Stimulated activated CD8-positive, alpha-beta memory T cell treated with anti-CD3 and anti-CD28 coated beads, Interleukin-4, amount 100 ng/mL, for 4 hours (primary cell): ENCODE measurements at places on chromosomes 7 and 10.

- no peak for DNase-seq
These were observed 13.5 kb upstream of the GPR85 start for GRCh38 chr7:113100121-113100603.

DNA sequence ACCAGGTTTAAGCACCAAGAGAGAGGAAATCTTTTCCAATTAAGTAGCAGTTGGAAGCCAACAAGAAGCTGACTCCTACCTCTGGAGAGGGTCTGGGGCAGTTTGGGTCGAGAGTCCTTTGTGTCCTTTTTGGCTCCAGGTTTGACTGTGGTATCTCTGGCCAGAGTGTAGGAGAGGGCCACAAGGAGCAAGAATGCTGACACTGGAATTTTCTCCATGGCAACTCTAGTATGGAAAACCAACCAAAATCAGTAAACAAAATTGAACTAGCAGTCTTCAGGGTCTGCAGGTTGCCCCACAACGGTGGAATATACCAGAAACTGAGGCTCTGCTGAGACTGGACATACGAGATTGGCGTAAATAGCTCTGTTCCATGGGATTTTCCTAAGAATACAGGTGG is 3.2 kb downstream of the AGR2 start:
- DNase-seq: no peak

DNA sequence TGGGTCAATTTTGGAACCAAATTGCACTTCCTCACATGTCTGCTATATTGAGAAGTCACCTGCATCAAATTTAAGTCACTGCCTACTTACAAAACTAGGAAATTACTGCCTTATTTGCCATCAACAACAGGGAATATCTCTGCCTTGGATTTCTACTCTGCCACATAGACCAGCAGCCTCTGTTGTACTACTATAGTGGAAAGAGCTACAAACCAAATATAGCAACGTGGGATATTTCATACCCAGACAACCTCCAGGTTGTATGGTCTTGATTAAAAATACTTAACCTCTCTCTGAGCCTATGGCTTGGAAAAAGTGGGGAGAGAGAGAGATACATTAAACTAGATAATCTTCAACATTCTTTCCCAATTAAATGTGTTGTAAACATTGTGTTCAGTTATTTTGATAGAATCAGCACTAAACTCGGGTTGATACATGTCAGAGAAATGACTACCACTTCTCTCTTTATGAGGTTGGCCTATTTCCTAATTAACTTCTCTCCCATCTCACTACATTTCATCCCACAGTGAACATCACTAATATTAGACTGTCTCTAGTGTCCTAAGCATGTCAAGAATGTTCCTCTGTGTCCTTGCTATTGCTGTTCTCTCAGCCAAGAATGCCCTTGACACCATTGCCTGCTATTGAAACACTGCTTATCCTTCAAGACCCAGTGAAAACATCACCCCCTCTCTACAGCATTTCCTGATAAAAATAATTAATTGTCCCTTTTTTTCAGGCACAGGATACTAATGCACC is 421.2 kb downstream of the IPMK start:
- DNase-seq: no peak

- no peak for DNase-seq
These were observed 23.3 kb downstream of the MYOF start for GRCh38 chr10:93458821-93459257.

- no peak for DNase-seq
These were observed 17.6 kb upstream of the EXOC6 start for GRCh38 chr10:92830478-92831389.

GRCh38 chr10:84540617-84541288 is 212.4 kb downstream of the CCSER2 start:
- DNase-seq: peak; percentile 39

- DNase-seq: no peak
These were observed 70.9 kb upstream of the CCDC71L start for GRCh38 chr7:106731646-106732444.

DNA sequence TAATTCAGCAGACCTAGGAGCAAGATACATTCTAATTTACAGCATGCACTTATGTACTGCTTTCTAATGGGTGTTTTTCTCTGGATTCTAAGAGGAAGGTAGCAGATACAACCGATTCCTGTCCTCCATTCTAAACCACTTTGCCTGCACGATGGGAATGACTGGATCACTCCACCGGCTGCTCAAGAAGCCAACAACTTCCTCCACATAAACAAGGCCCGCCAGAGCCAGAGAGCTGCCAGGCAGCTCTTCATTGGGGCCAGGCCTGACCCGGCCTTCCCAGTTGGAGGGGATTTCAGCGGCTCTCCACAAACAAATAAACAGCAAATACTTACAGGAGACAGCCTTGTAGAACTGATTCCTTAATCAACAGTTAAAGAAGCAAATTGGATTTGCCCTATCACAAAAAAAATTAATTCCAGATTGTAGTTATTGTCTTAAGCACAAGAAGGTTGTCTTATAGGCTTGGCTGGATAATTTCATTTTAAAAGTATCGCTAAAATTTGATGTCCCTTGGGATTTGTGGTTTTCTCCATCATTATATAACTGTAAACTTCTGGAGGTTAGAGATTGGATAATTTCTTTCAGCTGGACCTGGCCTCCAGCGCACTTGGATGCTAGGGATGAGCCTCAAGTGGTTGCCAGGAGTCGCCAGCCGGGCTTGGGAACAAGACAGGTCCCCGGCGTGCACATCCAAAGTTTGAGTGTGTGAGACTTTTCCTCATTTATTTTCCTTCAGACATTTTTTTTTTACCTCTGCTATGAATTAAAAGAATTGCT is 20.9 kb downstream of the EBF3 start:
- no peak for DNase-seq

- DNase-seq: no peak
These were observed 211.0 kb downstream of the NEBL start for GRCh38 chr10:20686015-20686635.

- peak; percentile 3 for DNase-seq
These were observed 43.7 kb downstream of the CPVL start for GRCh38 chr7:29102558-29103151.

- no peak for DNase-seq
These were observed 4.2 kb downstream of the FAM53B start for GRCh38 chr10:124739986-124740368.

DNA sequence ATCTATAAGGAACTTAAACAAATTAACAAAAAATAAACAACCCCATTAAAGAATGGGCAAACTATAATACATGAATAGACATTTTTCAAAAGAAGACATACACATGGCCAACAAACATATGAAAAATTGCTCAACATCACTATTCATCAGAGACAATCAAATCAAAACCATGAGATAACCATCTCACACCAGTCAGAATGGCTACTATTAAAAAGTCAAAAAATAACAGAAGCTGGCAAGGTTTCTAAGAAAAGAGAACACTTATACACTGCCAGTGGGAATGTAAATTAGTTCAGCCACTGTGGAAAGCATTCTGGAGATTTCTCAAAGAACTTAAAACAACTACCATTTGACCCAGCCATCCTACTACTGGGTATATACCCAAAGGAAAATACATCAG is 280.5 kb downstream of the THSD7A start:
- DNase-seq: no peak

- DNase-seq: no peak
These were observed 121.4 kb downstream of the CDK14 start for GRCh38 chr7:90717296-90718060.

- no peak for DNase-seq
These were observed 325.2 kb downstream of the PRPF18 start for GRCh38 chr10:13911821-13912520.

DNA sequence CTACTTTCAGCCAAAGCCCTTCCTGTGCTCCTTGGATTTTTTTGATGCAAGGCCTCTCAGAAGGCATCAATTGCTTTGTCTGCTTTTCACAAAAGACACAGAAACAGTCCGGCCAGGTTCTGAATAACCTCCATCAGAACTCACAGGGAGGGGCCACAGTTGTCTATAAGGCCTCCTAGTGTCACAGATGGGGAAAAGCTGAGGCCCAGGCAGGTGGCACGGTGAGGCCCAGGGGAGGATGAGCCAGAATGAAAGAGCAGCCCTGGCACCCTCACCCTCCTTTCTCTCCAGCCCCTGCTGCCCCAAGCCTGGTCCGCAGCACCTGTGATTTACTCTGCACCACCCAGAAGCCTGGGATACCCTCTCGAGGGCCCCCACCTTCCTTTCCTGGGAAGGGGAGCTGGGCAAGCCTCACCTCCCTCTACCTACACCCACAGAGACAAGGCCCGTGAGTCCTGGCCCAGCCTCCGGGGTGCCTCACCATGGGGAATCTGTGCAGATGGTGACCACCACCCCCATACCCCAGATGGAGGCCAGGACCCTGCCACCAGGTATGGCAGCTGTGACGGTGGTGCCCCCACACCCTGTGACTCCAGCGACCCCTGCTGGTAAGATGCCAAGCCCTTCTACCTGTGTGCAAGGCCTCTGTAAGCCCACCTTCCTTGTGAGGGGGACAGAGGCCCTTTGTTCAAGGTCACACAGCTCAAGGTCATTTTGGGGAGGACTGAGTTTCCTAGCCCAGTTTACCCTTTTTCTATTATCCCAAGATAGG is 26.2 kb upstream of the ZNF467 start:
- peak; percentile 15 for DNase-seq

DNA sequence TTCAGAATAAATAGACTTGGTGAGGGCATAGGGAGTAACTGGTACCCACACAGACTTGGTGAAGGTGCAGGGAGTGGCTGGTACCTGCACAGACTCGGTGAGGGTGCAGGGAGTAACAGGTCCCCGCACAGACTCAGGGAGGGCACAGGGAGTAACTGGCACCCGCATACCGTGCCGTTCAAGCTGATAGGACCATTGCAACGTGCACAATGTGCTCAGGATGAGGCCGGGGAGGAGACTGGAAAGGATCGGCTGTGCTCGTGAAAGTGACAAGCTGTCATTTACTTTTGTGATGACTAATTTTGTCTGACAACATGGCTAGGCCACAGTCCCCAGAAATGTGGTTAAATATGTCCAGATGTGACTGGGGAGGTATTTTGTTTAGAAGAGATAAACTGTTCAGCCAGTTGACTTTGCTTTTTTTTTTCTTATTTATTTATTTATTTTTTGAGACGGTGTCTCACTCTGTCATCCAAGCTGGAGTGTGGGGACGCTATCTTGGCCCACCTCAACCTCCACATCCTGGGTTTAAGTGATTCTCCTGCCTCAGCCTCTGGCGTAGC is 76.2 kb upstream of the NMT2 start:
- no peak for DNase-seq

DNA sequence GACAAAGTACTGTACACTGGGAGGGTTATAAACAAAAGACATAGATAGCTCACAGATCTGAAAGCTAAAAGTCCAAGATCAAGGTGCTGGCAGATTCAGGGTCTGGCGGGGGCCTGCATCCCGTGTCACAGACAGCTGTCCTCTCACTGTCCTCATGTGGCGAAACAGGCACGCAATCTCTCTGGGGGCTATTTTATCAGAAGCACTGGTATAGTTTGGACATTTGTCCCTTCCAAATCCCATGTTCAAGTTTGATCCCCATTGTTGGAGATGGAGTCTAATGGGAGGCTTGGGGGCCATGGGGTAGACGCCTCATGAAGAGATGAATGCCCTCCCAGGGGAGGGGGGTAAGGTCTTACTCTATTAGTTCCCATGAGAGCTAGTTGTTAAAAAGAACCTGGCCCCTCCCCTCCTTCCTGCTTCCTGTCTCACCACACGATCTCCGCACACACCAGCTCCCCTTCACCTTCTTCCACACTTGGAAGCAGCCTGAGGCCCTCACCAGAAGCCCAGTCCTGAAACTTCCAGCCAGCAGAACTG is 72.5 kb upstream of the UCN3 start:
- DNase-seq: no peak

GRCh38 chr7:3133811-3134385 is 90.2 kb upstream of the CARD11 start:
- DNase-seq: no peak

DNA sequence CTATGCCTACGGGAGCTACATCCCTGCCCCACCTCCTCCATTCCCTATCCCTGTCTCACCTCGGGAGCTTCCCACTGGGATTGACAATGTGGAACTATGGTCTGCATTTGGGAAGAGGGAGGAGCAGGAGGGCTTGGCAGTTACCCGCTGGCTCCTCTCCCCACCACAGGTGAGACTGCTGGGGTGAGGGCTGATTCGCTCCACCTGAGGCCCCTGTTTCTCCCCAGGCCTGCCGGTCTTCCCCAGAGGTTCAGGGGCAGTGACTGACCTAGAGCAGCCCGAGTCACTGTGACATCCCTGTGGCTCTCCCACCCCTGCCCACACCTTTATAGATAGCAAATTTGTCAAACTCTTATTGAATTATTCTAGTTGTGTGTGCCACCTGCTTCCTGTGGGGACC is 252.6 kb downstream of the GLRX3 start:
- DNase-seq: no peak

DNA sequence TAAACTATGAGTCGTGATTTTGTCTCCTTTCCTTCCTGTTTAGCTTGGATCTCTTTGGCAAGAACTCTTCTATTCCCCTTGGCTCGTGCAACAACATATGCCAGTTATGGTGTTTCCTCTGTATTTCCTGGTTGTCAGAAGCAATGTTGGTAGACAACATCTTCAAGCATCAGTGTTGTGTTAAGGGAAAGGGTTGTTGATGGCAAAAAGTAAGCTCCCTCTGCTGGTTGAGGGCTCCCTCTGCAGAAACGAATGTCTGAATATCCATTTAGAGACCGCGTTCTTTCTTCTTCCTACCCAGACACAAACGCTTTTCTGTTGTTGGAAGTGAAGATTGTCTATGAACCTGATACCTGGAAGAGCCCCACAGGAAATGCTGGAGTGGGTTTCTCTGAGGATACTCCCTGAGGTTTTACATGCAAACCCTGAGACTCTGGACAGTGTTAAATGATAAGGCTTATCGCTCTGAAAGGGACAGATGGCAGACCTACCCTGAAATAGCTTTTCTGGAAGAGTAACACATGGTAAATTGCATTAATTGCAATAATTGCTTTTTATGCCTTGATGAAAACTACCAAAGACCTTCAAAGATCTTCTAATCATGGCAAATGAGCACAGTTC is 23.5 kb upstream of the C1QL3 start:
- DNase-seq: no peak

- no peak for DNase-seq
These were observed 25.3 kb downstream of the COL13A1 start for GRCh38 chr10:69826789-69827554.

DNA sequence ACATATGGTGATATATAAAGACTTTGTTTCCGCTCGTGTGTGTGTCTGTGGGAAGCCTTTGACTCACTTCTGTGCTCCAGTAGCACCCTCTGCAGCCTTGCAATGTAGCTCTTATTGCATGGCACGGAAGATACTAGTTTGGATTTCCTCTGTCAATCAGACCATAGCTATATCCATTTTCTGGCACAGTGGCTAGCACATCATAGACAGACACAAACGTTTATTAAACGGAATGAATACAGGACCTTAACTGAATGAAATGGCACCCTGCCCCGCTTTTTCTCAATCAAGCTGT is 124.0 kb upstream of the PTPN20 start:
- DNase-seq: no peak

GRCh38 chr10:26805567-26806245 is 55.1 kb downstream of the ABI1 start:
- no peak for DNase-seq

DNA sequence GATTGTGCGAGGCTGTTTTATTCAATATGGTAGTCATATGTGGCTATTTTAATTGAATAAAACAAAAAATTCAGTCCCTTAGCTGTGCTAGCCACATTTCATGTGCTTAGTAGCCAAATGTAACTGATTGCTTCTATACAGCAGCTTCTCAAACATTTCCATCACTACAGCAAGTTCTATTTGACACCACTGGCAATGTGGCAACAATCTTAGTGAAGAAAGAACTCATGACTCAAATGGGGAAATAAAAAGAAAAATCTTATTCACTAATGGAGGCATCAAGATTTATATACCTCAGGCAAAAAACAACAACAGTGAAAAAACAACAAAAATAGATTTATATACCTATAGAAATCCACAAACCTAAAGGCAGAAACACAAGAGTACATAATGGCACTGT is 17.9 kb downstream of the SEM1 start:
- no peak for DNase-seq
